Left renal pelvis (tissue), 4 donors: ENCODE measurements at places on chromosomes 6 and 20. TPM values are rescaled to one million over a fixed set of nuclear protein-coding genes. Genes with fewer than 3 reads are reported as not detected.

The TSPO2 gene
- polyA plus RNA-seq = 0.47 TPM

- no peak for DNase-seq
Measured at GRCh38 chr6:1770968-1771723, 161.4 kb downstream of the FOXC1 start.

The CTCFL gene
- 1.9 TPM for polyA plus RNA-seq

DNA sequence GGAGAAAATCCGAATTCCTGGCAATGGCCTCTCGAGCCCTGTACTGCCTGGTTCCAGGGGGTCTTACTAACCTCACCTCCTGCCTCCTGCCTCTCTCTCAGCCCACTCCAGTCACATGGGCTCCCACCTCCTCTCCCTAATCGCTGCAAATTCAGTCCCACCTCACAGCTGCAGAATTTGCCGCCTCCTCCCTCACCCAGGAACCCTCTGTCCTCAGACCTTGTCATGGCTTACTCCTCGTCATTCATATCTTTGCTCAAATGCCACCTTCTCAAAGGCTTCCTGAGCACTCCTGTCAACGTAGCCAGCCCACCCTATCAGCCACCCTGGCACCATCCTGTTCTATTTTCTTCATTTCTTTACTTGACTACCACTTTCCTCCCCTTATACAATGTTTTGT is 89.0 kb downstream of the SLC2A10 start:
- no peak for DNase-seq

DNA sequence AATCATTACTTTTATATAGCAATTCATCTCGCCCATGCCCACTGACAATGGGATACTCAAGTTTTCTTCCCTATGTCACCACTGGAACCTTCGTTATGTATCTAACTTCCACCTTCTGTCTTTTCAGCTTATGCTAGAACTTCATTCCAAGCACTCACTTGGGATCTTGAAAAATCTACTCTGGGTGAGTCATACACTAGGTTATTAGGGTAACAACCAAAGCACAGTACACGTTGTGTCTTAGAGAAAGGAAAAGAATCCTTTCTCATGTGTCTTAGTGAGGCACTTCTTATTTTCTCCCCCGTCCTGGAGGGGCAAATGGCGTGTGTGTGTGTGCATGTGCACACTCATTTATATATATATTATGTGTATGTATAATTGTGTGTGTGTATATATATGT is 18.3 kb upstream of the FAM162B start:
- no peak for DNase-seq

The GINS1 gene
- 11.6 TPM for polyA plus RNA-seq
